ENCODE measurements at places on chromosomes 12 and 14.

GRCh38 chr14:34266344-34266743 lies 195.7 kb downstream of the SPTSSA start:
- DNase-seq, result no peak

DNA sequence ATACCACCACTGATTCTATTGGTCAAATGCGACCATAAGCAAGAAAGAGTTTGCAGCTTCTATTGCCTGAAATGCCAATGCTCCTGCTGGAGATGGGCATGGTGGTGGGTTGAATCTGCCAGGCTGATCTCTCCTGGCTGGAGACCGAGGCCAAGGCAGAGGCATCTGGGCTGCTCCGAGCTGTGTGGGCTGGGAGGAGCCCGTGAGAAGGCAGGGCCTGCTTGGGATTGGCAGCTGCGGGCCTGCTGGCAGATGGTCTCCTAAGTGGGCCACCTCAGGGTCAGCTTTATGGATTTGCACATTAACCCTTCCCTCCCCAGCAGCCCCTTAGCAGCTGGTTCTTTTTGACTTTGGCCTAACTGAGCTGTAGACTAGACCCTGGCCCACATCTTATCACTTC lies 25.4 kb downstream of the SRRM4 start:
- no peak for DNase-seq

GRCh38 chr14:32050878-32051277 lies 26.2 kb upstream of the ARHGAP5 start:
- DNase-seq, result no peak

DNA sequence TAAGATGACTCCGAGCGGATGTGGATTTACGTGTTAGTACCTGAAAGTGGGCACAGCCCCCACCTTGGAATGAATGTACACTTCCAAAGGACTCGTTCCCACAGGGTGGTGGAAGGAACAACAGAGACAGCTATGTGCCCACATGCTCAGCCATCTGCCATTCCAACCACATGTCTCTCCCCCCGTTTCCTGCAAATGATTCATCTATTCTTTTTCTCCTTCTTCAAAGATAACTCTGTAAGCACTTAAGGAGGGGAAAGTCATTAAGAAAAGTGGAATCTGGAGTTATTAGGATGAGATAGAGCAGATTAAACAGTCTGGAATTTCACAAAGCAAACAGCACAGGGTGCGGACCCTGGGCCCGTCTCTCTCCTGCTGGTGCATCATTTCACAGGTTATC lies 18.5 kb upstream of the DUSP6 start:
- no peak for DNase-seq

DNA sequence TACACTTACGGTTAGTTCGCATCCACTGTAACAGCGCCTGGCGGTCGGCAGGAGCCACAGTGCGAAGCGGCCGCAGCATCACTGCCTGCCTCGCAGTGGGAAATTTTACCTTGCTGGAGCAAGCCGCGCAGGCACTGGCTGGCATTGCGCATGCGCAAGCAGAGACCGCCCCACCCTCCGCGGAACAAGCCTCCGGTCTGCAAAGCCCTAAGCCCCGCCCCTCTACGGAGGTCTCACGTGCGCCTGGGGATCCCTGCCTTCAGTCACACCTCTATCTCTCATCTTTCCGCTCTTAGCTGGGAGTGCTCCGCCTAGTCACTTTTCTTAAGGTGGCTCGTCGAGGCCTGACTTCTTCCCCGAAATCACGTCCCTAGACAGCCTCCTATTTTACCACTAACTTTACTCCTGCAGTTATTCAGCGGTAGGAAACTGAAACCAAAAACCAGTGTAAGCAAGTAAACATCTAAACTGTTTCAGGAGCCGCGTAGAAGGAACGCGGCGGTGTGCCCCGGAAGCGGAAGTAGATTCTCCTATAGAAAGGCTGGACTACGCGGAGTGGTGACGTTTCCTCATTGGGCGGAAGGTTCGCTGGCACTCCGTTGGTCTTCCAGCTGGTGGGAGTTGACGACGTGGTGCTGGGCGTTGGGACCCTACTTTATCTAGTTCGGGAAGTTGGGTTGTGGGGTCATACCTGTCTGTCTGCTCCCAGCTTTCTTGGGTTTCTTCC lies at the start of gene SRP54:
SRP54 (plus strand) TSS at position 572 of the 727 bp plus-strand sequence. CDS start 13,718 bp downstream, outside the sequence.
- DNase-seq, result peak; percentile 100

DNA sequence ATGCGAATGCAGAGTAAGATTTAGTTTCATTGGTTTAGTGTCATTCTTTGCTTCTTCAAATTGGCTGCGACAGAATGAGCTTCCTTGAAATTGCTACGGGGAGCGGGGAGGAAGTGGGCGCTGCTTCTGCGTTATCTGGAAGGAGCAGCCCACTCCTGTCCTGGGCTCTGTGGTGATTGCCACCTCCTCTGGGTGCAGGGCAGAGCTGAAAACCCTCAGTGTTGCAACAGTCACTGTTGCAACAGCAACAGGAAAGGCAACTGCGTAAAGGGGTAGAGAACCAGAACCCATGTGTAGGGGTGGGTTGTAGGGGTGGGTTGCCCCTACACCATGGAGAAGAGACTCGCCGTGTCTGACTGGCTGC lies 57.7 kb downstream of the MAX start:
- DNase-seq, result no peak

DNA sequence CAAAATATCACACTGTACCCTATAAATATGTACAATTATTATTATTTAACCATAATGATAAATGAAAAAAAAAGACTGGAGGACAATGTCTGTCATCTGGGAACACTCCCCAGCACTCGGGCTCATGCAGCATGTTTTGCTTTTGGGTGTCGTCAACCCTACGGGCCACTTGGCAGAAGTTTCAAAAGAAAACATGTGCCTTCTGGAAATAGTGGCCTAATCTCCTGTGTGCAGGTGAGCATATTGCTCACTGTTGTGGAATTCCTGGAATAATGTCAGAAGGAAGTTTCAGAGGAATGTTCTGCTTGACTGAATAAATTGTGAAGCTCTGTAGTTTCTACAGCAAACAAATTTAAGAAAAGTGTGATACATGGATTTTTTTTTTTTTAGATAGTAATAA lies 298.3 kb downstream of the SSPN start:
- DNase-seq, result no peak

DNA sequence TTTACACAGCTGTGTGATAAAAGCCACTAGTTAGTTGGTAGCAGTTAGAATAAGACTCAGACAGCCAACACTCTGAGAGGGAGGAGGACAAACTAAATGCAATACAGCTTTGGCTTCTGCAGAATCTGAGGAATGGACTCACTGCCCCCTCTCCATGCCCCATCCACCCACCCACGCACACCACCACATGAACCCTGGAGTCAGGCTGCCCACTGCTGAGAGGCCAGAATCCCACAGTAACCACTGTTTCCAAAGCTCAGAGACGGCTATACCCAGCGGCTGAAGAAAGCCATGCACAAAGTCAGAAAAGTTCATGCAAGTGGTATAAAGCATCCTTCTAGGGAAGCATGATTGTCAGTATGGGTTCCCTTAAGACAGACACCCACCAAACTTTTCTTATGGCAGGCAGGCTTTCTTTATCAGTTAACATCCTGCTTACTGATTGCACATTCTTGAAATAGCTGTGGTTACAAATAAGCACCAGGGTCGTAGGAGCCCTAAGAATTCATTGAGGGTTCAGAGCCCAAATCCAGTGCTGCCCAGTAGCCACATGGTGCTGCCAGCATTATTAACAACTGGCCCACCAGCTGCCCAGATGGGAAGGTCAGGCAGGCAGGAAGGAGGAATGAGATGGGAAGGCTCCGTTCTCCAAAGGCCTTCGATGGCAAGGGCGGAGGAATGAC lies 61.5 kb downstream of the NT5DC3 start:
- no peak for DNase-seq

DNA sequence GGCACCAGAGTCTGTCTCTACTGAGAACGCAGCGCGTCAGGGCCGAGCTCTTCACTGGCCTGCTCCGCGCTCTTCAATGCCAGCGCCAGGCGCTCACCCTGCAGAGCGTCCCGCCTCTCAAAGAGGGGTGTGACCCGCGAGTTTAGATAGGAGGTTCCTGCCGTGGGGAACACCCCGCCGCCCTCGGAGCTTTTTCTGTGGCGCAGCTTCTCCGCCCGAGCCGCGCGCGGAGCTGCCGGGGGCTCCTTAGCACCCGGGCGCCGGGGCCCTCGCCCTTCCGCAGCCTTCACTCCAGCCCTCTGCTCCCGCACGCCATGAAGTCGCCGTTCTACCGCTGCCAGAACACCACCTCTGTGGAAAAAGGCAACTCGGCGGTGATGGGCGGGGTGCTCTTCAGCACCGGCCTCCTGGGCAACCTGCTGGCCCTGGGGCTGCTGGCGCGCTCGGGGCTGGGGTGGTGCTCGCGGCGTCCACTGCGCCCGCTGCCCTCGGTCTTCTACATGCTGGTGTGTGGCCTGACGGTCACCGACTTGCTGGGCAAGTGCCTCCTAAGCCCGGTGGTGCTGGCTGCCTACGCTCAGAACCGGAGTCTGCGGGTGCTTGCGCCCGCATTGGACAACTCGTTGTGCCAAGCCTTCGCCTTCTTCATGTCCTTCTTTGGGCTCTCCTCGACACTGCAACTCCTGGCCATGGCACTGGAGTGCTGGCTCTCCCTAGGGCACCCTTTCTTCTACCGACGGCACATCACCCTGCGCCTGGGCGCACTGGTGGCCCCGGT lies at the start of gene PTGDR:
PTGDR (plus strand) TSS at position 198 of the 778 bp plus-strand sequence; CDS start at position 315, 117 bp downstream.
- DNase-seq, result peak; percentile 24

DNA sequence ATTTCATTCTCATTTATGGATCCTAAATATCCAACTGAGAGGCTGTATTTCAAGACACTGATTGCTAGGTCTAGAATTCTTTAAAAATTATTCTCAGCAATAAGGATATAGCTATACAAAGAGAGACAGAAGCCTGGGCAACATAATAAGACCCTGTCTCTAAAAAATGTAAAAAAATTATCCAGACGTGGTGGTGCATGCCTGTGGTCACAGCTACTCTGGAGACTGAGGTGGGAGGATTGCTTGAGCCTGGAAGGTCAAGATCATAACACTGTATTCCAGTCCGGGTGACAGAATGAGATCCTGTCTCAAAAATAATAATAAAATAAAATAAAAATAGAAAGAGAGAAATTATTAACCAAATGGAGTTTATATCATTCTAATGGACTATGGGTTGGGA lies 20.6 kb upstream of the ARID2 start:
- DNase-seq, result no peak

DNA sequence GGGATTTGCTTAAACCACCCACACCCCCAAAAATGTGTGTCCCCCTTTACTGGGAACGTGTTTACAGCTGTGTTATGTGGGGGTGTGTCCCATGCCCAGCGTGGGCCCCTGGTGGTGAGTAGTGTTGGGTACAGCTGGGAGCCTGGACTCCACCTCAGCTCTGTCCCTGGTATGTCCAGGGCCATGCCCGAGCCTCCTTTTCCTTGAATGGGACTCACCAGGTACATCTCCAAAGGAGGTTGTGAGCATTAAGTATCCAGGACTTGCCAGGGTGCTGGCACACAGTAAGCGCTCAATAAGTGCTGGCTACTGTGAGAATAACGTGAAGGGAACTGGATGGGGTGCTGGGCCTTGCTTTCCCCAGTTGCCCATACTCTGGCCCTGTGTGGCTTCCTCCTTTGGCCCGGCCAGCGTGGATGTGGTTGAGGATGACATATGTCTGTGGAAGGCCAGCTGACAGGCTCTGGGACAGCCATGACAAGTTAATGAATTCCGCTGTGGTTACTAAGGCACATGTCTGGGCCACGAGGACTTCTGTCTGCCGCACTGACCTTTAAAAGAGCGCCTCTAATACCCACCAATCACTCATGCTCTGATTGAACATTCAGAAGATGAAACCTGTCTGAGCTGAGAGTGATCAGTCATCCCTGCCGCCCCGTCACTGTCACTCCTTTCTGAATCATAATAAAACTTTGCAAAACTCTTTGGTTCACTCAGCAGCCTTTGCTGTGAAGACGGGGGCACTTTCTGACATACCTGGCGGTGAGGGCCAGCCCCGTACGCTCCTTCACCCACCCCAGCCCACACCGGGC lies 74.7 kb downstream of the DIO3 start:
- peak; percentile 81 for DNase-seq

GRCh38 chr12:62731055-62731820 lies 203.7 kb downstream of the PPM1H start:
- DNase-seq, result no peak

Measured in activated CD4-positive, alpha-beta T cell treated with anti-CD3 and anti-CD28 coated beads, Interleukin-10, Interleukin-2, amounts not matched to agents 100 ng/mL and 50 ng/mL, durations not matched to agents 16 hours and 8 hours (primary cell).